ENCODE measurements at places on chromosomes 7 and 10. TPM values are rescaled to one million over a fixed set of nuclear protein-coding genes. Genes with fewer than 3 reads are reported as not detected.

FAM221A gene
- 27.7 TPM for total RNA-seq

LIPJ gene
- not detected for total RNA-seq

FAM241B gene
- 3.4 TPM for total RNA-seq

C7orf33 gene
- not detected for total RNA-seq

ATRNL1 gene
- total RNA-seq, result not detected

TRIM50 gene
- not detected for total RNA-seq

ZNF239 gene
- total RNA-seq, result 12.8 TPM

DNA sequence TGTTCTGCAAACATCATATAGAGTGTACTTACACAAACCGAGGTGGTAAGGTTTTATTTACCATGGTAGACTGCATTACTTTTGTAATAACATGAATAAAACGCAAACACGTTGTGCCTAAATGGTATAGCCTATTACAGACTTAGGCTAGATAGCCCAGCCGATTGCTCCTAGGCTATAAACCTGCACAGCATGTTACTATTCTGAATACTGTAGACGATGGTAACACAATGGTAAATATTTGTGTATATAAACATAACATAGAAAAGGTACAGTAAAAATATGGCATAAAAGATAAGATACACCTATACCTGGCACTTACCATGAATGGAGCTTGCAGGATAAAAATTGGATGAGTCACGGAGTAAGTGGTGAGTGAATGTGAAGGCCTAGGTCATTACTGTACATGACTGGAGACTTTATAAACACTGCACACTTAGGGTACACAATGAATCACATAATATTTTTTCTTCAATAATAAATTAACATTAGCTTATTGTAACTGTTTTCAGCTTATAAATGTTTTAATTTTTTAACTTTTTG is 16.3 kb downstream of the AKR1D1 start:
- no peak for DNase-seq

DNA sequence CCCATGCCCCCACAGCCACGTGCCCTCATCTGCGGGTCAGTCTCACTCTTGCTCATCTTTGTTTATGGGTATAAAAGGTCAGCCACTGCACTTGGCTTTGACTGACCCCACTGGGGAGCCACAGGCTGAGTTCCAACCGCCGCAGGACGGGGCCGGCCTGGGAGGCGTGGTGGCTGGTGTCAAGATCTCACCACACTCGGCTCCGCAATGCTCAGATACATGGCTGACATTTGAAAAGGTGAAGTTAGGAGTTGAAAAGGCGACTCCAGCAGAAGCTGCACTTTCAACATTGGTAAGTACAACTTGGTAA is 14.9 kb downstream of the TUBGCP2 start:
- DNase-seq, result no peak

DNA sequence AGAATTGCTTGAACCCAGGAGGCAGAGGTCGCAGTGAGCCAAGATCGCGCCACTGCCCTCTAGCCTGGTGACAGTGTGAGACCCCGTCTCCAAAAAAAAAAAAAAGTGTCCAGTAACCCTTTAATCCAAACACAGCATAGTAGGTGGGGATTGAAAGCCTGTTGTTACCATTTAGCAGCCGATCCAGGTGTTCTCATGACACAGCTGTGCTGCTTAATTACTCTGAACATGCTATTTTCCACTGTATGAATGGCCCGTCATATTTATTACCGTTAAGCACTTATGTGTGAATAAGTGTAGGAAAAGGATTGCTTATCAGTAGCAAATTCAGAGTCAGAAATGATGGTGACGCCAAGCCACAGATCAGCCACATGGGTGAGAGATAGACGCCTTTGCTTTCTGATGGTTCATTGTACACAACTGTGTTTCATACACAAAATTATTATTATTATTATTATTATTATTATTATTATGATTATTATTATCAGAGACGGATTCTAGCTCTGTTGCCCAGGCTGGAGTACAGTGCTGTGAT is 11.6 kb upstream of the ORAI2 start:
- no peak for DNase-seq

GRCh38 chr10:110273474-110273873 is 31.2 kb downstream of the SMNDC1 start:
- no peak for DNase-seq

- DNase-seq, result no peak
Observed at GRCh38 chr7:90756366-90756765, 160.2 kb downstream of the CDK14 start.

- no peak for DNase-seq
Observed at GRCh38 chr7:19575909-19576557, 132.8 kb downstream of the POLR1F start.

DNA sequence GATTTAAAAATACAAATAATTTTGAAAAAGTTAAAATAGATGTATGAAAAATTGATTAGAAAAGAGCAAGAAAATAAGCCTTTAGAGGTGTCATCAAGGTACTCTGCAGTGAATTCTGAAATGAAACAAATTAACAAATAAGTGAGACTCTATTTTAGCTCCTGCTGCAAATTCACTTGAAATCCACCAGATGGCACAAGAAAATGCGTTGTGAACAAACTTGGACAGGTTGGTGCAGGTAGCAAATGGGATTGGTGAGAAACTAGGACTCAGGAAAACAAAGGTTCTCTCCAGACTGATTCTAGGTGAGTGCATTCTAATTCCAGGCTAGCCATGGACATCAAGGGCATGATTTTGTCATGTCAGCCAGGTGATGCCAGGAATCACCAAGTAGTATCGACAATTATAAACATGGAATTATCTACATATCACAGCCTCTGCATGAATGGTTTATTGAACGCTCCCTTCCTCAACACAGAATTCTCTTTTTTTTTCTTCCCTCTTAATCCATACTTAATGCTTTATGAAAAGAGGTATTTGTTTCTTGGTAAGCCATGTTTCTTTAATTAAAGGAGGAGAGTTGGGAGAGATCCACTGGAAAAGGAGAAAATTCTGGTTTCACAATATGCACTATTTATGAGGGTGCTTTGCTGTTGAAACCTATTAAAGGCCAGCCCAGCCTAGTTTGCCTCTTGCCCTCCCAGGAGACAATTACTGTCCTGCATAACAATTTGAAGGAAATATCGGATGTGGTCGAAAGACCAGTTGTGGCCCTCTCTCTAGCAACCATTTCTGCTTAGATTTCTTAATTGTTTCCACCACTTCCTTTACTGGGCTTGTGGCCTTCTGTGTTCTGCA is 118.1 kb downstream of the ZNF365 start:
- peak; percentile 45 for DNase-seq

- DNase-seq, result no peak
Observed at GRCh38 chr7:101614098-101614938, 14.8 kb downstream of the MYL10 start.

DNA sequence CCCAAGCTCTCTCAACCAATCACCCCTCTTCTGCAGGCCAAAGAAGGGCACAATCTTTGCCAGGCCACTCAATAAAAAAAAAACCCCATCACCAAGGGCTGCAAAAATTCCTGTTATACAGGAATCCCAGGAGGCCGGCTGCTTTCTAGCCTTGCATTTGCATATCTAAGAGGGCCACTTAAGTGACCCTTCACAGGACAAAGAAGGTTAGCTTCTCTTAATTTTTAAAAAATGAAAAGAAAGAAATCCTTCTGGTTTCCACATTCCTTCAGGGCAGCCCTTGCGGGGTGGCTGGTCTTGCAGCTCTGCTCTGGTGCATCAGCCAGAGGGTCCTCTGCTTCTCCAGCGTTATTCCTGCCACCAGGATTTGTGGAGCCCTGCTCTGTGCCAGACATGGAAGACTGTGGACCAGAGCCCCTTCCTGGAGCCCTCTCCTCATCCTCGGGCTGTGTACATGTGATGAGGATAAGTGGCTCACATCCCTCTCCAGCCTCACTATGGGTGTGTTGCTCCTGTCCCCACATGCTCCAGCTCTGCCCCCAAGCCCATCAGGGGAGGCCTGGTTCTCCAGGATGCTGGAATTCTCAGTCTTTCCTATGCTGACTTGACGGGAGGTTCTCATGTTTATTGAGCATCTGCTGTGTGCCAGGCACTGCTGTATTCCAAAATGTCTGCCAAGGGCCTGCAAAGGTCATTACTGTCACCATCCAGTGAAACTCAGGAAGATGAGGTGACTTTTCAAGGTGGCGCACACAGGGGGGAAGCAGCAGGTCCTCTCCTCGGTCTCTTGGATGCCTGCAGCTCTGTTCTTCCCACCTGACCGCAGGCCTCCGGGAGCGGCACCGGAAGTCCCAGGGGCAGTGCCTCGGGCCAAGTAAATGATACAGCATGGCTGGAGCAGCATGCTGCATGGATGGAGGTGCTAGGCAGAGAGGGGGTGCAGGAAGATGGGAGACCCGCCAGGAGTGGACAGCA is 67.7 kb downstream of the ARHGAP22 start:
- no peak for DNase-seq

GRCh38 chr7:77391230-77391629 is 24.9 kb downstream of the GSAP start:
- DNase-seq, result no peak

DNA sequence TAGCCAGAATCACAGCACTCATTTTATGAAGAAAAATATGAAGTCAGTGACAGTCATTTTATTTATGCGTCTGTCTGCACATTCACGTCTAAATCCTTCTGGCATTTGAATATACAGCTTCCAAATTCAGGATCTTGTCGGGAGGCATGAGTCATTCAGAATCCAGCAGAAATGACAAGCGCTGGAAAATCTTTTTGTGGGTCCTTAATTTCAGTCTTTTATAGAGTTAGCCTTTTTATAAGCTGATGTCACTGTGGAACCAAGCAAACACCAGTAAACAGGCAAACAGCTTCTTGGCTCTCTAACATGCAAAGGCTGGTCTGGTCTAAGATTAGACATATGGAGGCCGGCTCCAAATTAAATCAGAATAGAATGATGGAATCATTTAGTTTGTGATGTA is 388.2 kb upstream of the TEX47 start:
- no peak for DNase-seq

DNA sequence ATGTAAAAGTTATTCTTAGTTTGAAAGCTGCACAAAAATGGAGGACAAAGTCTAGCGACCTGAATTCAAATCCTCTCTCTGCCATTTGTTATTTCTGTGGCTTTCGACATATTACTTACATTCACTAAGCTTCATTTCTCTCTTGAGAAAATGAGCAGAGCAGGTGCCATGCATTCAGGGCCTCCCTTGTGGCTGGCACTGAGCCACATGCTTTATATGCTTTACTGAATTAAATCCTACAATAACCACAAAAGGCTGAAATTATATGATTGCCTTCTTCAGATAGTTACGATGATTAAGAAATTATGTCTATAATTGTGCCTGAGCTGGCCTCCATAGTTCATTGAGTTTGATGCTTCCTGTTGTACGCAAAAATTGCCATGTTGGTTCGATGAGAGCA is 98.7 kb downstream of the NPSR1 start:
- no peak for DNase-seq

Data from HT-29 (cell line).